CD4-positive, alpha-beta T cell treated with Interleukin-6 at 100 ng/mL for 8 hours (primary cell): ENCODE measurements at places on chromosomes 2 and 18.

GRCh38 chr2:219551441-219552381, 7.9 kb downstream of the TMEM198 start:
- DNase-seq = no peak

DNA sequence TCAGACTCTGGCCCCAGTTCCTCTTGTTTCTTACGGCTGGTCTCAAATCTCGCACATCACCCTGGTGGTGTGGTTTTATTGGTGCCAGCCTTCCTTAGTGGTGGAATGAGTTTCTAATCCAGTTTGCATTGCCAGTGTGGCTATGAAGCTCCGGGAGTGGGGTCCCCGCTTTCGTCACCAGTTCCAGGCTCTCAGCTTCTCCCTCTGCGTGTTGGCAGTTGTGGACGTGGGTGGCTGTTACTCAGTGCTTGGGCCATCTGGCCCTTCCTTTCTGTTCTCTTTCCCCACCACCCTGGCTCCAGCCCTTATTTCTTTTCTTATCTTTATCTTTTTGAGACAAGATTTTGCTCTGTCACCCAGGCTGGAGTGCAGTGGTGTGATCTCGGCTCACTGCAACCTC, 30.1 kb downstream of the EFR3B start:
- no peak for DNase-seq

DNA sequence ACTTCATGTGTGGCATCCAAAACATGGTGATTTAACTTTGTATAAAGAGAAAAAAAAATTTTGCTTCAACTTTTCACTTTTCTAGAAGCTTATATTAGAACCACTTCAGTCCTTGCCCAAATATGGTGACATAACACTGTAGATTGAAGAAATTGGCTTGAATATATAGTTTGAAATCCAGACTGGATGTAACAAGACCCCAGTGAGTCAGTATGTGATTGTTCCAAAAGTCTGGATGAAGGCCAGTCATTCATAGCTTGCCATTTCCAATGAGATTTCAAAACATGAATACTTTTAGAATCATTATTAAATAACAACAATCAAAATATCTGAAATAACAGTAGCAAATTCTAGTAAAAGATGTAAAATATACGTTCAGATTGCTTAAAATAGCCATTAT, 104.8 kb upstream of the FN1 start:
- DNase-seq = no peak

DNA sequence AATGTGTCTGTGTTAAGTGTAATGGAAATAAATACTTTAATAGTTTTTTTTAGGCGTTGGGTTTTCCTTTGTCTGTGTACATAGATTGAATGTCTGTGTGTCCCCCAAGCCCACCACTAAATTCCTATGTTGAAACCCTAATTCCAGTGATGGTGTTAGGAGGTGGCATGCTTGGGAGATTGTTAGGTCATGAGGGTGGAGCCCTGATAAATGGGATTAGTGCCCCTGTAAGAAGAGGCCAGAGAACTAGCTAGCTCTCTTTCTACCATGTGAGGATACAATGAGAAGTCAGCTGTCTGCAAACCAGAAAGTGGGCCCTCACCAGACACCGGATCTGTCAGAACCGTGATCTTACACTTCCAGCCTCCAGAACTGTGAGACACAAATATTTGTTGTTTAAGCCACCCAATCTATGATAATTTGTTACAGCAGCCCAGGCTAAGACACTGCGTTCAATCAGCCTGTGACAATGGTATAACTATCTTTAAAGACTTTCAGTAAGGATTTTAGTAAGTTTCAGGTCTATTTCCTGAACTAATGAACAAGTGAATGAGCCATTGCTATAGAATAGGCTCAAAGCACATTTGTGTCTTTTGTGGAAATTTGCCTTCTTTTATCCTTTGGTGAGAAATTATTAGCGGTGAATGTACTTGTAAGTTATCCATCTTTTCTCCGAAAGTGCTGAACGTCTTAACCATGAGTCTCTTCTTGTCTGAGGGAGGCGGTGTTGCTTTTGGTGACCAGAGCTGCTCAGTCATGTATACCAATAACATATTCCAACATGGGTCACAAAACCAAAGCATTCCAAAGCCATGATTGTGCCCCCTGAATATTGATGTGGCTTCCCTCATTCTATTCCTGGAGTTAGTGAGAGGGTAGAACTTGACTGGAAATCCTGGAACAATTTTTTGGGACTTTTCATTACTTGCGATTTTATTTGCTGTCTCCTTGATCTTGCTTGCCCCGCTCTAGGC, 29.6 kb upstream of the IL1R1 start:
- DNase-seq = no peak

DNA sequence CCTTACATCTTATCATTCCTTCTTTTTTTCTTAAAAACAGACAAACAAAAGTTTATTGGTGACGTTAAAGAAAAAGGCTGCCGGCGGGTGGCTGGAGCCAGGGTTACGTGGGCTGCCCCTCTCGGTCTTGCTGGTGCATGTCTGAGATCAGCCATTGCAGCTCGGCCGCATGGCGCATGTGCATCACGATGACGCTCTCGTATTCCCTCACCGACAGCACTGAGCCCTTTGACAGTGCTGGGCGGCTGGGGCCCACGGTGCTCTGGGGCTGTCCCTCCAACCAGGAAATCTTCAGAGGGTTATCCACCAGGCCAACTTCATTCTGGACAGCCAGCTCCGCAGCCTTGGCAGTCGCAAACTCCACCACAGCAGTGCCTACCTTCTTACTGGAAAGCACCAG, 1081.8 kb upstream of the TMEFF2 start:
- DNase-seq = no peak

DNA sequence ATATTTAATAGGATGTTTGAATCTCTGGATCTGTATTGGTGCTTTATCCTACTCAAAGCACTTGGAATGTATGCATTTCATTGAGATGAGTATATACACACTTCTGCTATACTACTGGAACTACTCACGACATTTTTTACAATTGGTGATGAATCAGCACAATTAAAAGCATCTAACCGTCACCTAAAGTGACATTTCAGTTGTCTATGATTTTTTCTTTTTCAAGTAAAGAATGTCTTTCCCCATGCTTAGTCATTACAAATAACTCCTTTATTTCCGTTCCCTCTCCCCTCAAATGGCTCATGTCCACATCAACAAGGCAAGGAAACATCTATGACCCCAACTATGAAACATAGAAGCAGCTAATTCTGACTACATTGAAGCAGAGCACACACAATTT, 77.3 kb downstream of the CLIP4 start:
- DNase-seq = no peak

GRCh38 chr2:200408428-200409316, 101.2 kb downstream of the KCTD18 start:
- DNase-seq = no peak

GRCh38 chr2:202782940-202783558, 88.5 kb downstream of the ICA1L start:
- no peak for DNase-seq

DNA sequence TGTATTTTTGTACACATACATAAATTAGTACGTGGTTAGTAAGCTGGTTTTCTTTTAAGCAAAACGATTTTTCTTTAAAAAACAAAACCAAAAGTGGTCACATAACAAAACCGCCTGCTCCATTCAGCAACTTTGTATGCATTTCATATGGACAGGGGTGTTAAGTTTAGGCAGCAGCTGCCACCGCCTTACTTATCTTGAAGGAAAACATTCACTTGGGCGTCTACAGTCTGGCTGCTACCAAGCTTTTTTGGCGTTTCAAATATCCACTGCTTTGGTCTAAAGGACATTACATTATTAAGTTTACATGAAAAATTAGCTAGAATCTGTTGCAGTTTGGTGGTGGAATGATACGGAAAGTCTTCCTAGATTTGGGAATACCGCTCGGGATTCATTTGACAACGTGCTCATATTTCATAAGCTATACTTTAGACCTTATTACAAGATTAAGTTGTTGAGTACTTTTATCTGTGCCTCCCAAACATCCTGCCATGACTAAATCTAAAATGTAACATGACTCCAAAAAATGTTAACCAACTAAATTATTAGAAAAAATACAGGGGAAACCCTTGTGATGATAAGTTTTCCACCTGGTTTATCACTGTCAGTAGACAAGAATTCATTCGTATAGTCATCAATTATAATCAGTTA, 214.8 kb downstream of the NEDD4L start:
- DNase-seq = no peak

DNA sequence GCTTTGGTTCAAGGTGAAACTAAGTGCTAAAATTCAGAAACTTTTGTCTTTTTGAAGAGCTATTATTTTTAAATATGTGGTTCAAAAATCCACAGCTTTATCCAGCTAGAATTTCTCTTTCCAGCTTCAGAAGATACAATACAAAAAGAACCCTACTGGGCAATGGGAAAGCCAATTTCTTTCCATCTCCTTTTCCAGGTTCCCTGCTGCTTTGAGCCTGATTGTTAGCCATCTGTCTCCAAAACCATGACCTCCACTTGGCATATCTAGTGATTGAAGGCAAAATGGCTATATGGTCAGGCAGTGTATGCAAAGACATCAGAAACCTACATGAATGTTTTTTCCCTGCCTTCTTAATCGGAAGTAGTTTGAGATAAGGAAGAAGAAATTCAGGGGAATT, 134.1 kb downstream of the KCNH7 start:
- no peak for DNase-seq

GRCh38 chr2:70942396-70943204, 6.9 kb downstream of the ATP6V1B1 start:
- DNase-seq = no peak

DNA sequence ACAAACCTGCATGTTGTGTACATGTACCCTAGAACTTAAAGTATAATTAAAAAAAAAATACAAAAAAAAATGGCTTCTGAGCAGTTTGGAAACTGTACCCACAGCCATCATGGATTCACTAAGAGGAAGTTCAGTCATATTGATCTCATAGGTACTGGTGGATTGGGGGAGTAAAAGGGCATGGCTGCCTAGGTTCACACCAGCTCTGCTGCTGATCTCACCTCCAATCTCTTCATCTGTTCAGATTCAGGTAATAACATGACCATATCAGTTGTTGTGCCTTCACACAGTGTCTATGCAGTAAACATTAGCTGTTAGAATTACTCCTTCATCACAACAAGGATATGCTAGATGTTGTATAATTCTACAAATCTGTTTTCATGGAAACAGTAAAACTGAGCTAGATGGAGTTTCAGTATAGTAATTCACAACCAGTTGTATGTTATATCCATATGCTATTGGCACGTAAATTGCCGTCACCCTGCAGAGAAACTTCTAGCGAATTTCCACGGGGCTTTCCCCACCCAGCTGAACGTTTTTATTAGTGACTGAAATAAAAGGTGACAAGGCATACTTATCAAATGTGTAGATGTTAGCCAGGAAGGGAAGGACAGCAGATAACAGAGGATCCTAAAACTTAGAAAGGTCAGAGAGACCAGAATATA, 59.3 kb upstream of the ITM2C start:
- DNase-seq = no peak

DNA sequence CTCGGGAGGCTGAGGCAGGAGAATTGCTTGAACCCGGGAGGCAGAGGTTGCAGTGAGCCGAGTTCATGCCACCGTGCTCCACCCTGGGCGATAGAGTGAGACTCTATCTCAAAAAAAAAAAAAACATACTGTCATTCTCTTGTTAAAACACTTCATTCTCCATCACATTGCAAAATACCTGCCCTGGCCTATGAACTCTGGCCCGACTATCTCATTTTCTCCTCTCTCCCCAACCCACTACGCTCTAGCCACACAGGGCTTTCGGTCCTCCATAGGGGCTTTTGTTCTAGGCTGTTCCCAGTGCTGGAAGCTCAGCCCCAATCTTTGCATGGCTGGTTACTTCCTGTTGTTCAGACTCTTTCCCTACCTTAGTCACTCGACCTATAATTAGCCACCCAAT, 10.3 kb downstream of the CEP76 start:
- no peak for DNase-seq

DNA sequence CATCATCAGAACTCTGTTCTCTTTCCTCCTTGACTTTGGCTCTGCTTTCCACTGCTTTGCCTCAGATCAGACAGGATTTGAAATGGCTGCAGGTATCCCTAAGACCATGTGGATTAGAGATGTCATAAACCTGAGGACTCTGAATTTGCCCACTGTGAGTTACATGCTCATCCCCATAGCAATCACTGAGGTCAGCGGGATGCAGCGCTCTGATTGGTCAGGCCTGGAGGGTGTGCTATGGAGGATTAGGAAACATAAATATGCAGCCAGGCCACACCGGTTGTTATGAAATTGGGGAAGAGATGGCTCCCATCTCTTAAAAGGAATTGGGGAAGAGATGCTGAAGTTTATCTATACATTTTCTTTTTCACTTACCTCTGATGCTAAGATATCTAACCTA, 73.7 kb upstream of the DNAJC10 start:
- DNase-seq = no peak

- DNase-seq = no peak
These were observed 56.3 kb downstream of the SLC16A14 start for GRCh38 chr2:230012267-230012884.

DNA sequence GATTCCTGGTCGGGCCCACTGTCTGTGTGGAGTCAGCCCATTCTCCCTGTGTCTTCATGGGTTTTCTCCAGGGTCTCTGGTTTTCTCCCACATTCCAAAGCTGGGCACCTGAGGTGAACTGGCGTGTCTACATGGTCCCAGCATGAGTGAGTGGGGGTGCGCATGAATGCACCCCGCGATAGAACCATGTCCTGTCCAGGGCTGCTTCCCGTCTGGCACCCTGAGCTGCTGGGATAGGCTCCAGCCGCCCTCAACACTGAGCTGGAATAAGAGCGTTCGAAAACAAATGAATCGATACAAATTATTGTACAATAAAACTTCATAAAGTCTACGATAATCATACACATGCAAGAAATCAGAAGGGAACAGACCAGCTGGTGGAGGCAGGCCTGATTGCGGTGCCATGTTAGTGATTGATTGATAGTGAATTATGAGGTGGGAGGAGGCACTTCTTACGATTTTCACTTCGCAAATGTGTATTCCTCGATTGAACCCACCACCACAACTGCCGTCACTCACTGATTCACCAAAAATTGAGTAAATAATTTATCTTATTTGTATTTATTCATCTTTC, 186.6 kb downstream of the MGAT5 start:
- no peak for DNase-seq

DNA sequence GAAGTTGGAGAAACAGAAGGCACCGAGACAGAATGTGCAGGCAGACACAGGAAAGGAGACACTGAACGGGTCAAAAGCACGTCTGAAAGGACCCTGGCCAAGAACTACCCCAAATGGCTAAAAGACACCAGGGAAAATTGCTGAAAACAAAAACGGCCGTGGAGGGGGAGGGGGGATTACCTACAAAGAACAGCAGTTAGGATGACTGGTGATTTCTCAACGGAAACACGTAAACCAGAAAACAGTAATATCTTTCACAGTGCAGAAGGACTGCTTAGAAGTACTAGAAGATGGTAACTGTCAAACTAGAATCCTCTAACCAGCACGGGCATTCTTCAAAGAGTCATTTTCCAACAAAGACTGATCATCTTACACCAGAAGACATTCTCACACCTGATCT, 142.6 kb downstream of the HDAC4 start:
- no peak for DNase-seq

GRCh38 chr18:25360301-25360899, 8.4 kb upstream of the ZNF521 start:
- DNase-seq = no peak
